GM12878 (cell line): ENCODE measurements at places on chromosomes 5 and 9. TPM values are rescaled to one million over a fixed set of nuclear protein-coding genes. Genes with fewer than 3 reads are reported as not detected.

DNA sequence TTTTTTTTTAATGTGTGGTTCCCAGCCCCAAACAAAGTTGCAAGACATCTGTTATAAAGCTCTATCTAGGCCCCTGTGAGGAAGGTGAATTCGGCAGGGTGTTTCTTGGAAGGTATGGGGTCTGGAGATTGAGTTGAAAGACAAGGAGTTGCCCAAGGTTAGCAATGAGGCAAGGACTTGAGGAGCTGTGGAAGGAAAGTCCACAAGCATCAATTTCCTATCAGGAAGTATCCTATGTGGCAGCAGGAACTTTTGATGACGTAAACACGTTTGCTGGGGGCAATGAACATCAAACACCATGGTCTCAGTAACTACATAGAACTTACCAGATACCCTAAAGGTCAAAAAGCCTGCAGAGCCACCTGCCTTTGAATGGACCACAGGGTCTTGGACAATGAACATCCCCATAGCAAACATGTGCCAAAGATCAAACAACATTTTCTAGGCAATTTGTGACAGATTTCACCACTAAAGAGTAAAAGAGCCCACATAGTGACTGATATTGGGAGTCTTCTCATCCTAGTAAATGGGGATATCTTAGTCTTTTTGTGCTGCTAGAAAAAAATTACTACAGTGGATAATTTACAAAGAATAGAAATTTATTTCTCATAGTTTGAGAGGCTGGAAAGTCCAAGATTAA, 145.1 kb downstream of the GCNT1 start:
- H3K27me3 ChIP-seq = no peaks in the 10 kb centered on the region

DNA sequence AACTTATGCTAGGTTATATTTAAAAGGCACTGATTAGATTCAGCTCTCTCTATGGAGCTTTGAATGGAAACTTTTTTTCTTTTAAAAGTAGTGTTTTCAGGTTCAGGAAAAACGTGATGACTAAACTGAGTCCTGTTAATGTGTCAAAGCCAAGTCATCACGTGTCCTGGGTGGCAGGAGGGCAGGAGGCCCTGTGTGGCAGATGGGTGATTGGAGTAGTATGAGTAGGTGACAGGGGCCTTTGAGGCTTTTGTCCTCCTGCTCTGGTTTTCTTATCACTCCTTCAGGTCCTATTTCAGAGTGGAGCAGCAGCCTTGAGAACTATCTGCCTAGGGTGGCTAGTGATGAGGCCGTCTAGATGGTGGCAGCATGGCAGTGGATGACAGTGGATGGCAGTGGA, 17.7 kb upstream of the CARTPT start:
- DNase-seq = no peak
- H3K4me3 ChIP-seq = no peak overlapping the region
- no peak overlapping the region for H3K27ac ChIP-seq
- H3K36me3 ChIP-seq = no peaks in the 10 kb centered on the region
- no peaks in the 10 kb centered on the region for H3K27me3 ChIP-seq

DNA sequence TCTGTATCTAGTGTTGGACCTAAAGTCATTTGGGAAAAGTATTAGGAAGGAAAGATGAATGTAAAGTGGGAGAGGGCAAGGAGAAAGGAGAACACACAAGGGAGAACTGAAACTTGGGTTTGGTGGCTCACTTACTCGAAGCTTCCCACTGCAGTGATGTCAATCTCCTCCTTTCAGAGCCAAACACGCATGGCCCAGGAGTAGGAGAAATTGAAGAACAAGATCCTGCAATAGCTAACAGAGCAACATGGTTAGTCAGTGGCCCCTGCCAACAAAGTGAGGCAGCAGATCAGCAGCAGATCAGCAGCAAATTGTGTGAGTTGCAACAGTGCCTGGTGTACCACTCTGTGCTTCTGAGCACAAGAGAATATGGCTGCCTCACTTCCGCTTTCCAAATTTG, 366.4 kb downstream of the PSAT1 start:
- DNase-seq = no peak
- H3K27me3 ChIP-seq = no peaks in the 10 kb centered on the region
- no peak overlapping the region for H3K4me3 ChIP-seq
- H3K36me3 ChIP-seq = no peaks in the 10 kb centered on the region
- H3K27ac ChIP-seq = no peak overlapping the region

The RLN2 gene
- total RNA-seq = 3.3 and 3.9 TPM in 2 replicates

GRCh38 chr5:80246995-80247729, 8.7 kb downstream of the SERINC5 start:
- no peaks in the 10 kb centered on the region for H3K36me3 ChIP-seq
- peaks cover 26% of the 10 kb centered on the region for H3K4me1 ChIP-seq
- H3K27me3 ChIP-seq = no peaks in the 10 kb centered on the region

DNA sequence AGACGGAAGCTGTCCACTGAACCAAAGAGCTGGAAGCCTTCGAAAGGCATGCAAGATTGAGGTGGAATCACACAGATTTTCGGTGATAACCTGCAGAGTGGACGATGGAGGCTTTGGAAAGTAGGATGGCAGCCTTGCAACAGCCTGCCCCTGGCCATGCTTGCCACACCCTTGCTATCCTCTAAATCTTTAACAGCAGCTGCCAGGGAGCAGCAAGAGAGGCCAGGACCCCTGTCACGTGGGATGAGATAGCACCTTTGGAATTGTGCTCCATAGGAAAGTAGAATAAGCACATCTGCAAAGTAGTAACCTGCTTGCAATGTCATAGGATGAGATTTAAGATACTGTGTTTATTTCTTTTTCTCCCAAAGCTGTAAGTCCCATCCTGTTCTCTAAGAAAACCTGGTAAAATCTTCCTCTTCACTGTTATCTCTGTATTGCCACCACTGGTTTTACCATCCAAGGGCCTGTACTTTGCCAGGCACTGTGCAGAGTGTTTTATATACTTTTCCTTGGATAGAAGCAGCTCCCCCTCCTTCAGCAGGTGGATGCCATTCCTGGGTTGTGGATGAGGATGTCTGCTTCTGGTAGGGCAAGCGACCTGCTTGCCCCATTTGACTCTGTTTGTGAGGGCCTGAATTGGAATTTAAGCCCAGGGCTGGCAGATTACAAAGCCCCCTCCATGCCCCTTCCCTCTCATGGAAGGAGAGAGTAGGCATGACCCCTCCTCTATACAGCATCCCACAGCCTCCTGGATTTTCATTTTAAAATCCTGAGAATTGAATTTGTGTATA, 10.1 kb downstream of the TRIO start:
- peak overlapping the region; percentile 64 for H3K4me3 ChIP-seq
- H3K27ac ChIP-seq = peak overlapping the region; percentile 92
- no peaks in the 10 kb centered on the region; the same call in 1 of the 2 replicates for H3K36me3 ChIP-seq

- no peak overlapping the region for H3K4me3 ChIP-seq
- no peaks in the 10 kb centered on the region for H3K4me1 ChIP-seq
- H3K27me3 ChIP-seq = no peaks in the 10 kb centered on the region
These were observed 24.7 kb upstream of the TMEM171 start for GRCh38 chr5:73095564-73096238.

The LRRC14B gene
- 0.31 and 0.32 TPM in 2 replicates for total RNA-seq
